ENCODE measurements at places on chromosomes 6 and 20.

- DNase-seq = no peak
Observed at GRCh38 chr6:20352346-20352745, 49.3 kb upstream of the E2F3 start.

DNA sequence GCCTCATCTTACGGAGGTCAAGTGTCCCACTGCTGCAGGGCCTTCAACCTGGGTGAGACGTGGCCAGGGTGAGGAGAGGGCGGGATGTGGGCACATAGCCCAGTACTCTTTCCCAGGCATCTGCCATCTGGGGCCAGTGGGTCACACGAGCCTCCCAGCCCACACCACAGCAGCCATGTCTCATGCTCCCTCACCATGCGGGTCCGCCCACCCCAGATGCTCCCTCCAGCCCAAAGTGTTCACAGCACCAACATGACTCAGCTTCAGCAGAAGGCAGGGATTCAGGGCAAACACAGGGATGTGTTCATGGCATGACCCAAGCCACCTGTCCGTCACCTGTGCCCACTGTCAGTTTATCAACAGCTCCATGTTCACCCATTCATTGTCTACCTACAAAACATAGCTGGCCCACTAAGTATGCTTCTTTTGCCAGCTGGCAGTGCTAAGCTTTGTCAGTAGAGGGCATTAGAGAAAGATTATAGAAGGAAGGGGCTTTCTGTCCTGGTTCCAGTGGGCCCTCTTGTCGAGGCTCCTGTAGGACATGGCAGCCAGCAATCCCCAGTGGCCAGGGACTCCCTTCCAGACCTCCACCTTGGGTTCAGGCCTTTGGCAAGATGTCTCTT lies 109.2 kb downstream of the FOXF2 start:
- DNase-seq = no peak

DNA sequence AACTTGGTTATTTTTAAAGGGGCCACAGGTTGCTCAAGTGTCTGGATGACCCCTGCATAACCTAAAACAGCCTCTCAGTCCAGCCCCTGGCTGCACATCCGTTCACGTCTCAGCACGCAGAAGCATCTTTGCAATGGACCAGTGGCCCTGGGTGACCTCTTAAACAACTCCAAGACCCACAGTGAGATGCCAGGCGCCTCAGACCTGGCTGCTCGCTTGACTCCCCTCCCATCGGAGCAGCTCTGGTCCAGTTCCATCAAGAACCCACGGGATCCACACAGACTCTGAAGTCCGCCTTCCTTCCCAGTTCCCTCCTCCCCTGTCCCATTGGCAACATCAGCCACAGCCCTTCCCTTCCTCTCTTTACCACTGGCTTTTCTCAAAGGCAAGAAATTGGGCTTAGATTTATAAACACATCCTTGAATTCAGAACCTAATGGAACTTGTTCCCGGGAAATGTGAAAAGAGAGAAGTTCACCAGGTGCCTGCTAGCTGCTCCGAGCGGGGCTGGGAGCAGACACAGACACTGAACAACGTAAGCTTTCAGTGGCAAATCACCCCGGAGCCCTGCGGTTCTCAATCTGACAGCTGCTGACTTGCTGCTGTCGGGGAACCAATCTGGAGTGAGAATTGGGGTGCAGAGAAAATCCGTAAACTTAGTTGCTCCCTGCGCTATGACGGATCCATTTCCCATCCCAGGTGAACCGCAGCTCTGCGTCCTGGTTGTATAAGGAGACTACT lies 39.6 kb upstream of the MPC1 start:
- no peak for DNase-seq

- DNase-seq = peak; percentile 59
Observed at GRCh38 chr6:20946022-20946421, 411.8 kb downstream of the CDKAL1 start.

GRCh38 chr6:143233554-143234285 lies 173.0 kb downstream of the AIG1 start:
- no peak for DNase-seq

GRCh38 chr6:150914372-150914771 lies 48.9 kb downstream of the MTHFD1L start:
- DNase-seq = no peak

DNA sequence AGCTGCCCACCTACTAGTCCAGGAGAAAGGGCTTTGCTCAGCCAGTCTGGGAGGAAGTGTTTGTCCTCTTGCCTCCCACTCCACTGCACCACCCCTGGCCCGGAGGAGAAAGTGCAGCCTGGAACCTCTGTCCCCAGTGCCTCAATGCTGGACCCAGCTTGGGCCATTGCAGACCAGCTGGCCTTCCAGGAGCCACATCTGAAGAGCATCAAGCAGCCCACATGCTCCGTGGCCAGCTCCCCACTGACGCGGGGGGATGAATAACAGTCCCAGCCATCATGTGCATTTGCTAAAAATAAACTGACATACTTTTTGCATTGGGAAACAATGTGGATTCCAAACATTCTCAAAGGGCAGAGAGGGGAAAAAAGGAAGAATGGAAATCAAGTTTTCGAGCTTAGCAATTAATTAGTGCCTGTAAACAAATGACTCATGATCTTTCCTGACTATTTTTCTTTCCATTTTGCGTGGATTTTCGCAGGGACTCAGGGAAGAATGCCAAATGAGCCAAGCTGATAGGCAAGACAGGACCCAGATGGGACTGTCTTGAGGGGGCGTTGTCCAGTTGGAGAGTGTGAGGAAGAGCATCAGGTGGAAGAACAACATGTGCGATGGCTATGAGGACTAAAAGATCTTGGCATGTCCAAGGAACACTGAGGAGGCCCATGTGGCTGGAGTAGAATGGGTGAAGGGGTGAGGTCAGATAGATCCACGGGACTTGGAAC lies 34.1 kb downstream of the CEBPB start:
- DNase-seq = peak; percentile 30

- DNase-seq = no peak
Observed at GRCh38 chr6:109461733-109462526, 6.4 kb upstream of the MICAL1 start.

- DNase-seq = peak; percentile 56
Observed at GRCh38 chr6:113451049-113451448, 406.1 kb upstream of the MARCKS start.

GRCh38 chr6:11469684-11470083 lies 67.9 kb upstream of the TMEM170B start:
- DNase-seq = no peak

DNA sequence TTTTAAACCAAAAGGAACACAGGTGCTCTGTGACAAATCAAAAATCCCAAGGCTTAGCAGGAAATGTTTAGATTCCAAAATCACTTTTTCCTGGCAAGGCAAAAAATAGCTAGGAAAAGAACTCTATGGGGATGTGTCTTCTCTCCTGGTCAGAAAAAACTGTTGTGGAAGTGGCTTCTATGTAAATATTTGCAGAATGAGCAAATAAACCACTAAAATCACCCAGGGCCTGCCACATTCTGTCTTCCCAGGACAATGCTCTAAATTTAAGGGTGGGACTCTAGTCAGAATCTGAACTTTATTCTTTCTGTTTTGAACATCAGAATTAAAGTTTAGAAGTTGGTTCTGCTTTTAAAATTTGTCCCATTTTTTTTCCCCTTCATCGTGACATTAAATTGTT lies 29.3 kb downstream of the GCM1 start:
- no peak for DNase-seq

GRCh38 chr6:135018052-135018451 lies 36.6 kb downstream of the HBS1L start:
- DNase-seq = no peak

- peak; percentile 58 for DNase-seq
Observed at GRCh38 chr6:35415065-35415891, 36.9 kb upstream of the FANCE start.

DNA sequence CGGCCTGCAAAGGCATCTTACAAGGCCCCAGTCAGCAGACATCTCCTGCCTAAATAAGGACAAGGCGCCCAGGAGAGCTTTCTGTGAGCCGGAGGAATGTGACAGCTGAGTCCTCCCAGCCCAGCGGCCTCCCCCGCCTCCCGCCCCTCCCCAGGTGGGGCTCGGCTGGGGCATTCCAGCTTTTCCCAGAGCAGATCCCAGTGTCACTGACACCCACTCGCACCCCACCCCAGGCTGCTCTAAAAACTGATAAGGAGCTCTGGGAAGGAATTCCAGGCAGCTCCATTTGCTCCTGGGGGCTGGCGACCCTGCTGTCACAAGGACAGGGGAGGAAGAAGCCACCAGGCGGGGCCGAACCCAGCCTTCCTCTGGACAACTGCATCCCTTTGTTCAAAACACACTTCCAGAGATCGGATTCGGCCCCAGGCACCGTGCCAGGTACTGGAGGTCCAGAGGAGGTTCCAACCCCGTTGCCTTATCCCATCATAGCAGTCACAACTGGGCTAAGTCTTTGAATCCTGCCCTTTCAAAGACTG lies 49.7 kb downstream of the JPH2 start:
- no peak for DNase-seq
